ENCODE measurements at places on chromosomes 4 and X.

DNA sequence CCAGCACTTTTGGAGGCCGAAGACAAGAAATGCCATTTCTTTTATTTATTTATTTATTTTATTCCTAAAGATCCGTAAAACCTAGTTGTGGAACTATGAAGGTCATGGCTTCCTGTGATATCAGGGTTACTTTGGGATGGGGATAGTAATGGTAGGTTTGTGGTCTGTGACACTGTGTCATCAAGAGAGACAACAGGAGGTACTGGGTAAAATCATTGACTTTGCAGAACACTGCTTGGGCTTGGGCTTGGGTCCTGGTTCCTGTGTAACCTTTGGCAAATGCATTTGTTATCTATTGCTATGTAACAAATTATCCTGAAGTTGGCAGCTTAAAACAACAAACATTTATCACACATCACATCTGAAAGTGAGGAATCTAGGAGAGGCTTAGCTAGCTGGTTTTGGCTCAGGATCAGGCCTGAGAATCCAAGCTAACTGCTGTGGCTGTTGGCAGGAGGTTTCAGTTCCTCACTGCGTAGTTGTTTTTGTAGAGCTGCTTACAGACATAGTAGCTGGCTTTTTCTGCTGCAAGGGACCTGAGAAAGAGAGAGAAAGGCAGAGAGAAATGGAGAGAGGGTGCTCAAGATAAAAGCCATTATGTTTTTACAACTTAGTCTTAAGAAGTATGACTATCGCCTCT lies 576.4 kb upstream of the SLIT2 start:
- DNase-seq: no peak

- no peak for DNase-seq
Measured at GRCh38 chrX:136121788-136122187, 25.5 kb upstream of the FHL1 start.

GRCh38 chr4:142961866-142962265 lies 115.8 kb upstream of the INPP4B start:
- DNase-seq: no peak

DNA sequence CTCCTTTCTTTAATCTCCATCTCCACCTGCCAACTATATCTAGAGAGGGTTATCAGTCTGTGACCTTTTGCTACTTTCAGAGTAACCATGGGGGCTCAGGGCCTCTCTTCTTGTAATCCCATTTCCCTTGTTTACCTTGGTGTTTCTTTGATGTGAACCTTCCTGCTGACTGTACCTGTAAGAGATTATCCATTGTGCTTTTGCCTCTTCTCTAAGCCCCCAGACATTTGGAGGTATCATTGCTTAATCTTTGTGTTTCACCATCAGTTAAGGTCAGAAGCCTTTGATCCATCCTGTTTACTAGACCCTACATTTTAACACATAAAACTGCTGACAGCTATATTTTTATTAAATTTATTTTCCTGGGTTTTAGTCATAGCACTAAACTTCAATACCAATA lies 111.8 kb upstream of the RAP2C start:
- no peak for DNase-seq

GRCh38 chrX:6363188-6363587 lies 134.5 kb upstream of the NLGN4X start:
- no peak for DNase-seq

- no peak for DNase-seq
Measured at GRCh38 chr4:85024671-85025070, 58.2 kb upstream of the WDFY3 start.

GRCh38 chrX:42943051-42943974 lies 165.3 kb upstream of the PPP1R2C start:
- no peak for DNase-seq

DNA sequence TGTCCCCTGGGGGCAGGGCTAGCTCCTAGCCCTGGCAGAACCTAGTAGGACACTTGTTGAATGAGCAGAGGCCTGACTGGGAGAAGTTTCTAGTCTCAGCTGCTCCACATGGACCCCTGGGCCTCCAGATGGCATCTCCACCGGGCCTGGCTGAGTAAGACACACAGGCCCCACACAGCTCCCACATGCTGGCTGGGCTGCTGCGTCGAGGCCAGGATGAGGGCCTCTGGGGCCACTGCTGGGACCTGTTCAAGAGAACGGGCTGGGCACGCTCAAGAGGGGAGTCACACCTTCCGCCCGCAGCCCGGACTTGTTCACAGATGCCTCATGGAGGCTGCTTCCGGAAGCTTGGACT lies 4.2 kb upstream of the HGFAC start:
- no peak for DNase-seq

GRCh38 chr4:37767546-37767945 lies 58.9 kb upstream of the PGM2 start:
- peak; percentile 28 for DNase-seq

GRCh38 chr4:79175716-79176115 lies 150.1 kb downstream of the NAA11 start:
- no peak for DNase-seq

- no peak for DNase-seq
Measured at GRCh38 chrX:47175588-47175980, 18.0 kb upstream of the UBA1 start.

DNA sequence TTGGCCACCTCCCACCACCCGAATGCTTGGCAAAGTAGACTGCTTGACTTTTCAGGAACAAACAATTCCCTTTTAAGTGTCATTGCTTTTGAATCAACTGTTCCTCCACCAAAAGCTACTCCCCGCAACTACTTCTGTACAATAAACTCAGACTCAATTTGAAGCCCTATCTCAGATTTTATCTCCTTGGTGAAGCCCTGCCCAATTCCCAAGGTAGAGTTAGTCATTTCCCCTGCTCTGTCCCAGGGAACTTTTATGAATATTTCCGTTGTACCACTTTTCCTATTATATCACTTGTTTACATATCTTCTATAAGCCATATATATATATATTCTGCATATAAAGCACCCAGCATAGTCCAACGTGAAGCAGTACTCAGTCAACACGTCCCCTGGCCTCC lies 102.8 kb downstream of the C4orf51 start:
- no peak for DNase-seq

DNA sequence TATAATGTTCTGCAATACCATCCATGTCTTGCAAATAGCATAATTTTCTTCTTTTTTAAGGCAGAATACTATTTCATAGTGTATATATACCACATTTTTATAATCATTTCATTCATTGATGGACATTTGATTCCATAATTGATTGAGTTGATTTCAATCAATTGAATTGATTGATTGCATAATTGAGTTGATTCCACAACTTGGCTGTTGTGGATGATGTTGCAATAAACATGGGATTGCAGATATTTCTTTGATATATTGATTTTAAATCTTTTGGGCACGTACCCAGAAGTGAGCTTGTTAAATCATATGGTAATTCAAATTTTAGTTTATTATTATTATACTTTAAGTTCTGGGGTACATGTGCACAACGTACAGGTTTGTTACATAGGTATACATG lies 232.8 kb downstream of the GALNTL6 start:
- DNase-seq: no peak

- peak; percentile 2 for DNase-seq
Measured at GRCh38 chr4:21046141-21046540, 345.9 kb downstream of the PACRGL start.

DNA sequence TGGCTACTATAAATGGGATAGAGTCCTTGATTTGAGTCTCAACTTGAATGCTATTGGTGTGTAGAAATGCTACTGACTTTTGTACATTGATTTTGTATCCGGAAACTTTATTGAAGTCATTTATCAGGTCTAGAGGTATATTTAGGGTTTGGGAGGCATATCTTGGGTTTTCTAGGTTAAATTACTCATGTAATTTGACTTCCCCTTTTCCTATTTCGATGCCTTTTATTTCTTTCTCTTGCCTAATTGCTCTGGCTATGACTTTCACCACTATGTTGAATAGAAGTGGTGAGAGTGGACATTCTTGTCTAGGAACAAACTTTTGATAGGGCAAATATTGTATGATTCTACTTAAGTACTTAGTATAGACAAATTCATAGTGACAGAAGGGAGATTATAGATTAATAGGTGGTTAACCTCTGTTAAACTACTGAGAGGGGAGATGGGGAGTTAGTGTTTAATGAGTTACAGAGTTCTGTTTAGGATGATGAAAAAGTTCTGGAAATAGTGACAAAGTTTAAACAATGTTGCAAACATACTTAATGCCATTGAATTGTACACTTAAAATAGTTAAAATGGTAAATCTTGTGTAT lies 22.8 kb upstream of the HSPA4L start:
- no peak for DNase-seq

GRCh38 chrX:78747489-78747888 lies at the start of gene LPAR4:
Gene LPAR4, plus strand, starts transcription at chrX:78747720. Its CDS starts 7,150 bp downstream, at chrX:78754870.
- no peak for DNase-seq

- no peak for DNase-seq
Measured at GRCh38 chr4:153089742-153090141, 114.5 kb upstream of the TRIM2 start.

GRCh38 chr4:64399313-64400109 lies 9.7 kb downstream of the TECRL start:
- no peak for DNase-seq

DNA sequence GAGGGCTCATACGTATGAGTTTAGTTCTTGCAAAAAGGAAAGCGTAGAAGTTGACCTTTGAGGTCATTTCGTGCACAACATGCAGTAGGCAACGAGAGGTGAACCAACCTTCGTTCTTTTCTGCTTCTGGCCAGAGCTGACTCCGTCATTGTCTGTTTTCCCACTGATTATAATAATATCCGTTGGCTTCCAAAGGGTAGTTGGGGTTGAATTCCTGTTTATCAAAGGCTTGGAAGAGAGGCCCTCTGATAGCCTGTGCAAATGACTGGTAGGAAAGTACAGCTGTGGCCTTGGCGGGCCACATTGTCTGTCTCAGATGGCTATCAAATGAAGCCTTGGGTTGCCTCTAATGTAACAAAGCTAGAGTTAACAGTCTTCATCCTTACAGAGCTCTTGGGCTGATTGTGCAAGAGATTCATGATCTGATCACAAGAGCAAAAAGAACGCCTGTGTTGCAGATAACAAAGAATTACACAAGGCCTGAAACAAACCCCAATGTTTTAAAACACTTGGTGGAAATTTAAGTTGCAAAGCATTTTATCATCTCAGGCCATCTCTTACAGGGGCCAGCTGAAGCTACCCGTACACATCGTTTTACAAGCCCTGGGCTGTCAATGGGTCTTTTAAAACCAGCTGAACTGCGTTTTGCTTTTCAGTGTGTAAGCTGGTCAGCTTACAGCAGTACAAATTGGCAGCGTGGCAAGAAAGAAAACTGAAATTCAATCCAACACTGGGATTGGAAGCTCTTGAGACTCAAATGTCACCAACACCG lies 46.1 kb upstream of the FAM9C start:
- no peak for DNase-seq

DNA sequence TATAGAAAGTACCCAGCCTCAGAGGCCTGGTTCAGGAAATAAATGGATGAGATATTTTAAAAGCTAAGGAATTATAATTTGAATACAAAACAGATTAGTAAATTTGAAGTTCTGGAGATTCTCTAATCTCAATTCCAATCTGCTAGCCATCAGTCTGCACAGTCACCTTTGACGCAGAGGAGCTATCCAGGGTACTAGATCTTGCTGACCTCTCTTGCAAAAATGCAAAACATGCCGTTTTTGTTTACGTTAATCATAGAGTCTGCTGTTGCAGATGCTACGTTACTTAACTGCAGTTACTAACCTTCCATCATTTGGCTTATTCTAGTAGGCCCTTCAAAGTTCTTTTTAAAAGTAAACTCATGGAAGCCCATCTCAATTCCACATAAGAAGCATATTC lies 10.4 kb downstream of the CCSER1 start:
- DNase-seq: no peak

GRCh38 chr4:176090115-176090514 lies 24.5 kb downstream of the WDR17 start:
- DNase-seq: no peak

DNA sequence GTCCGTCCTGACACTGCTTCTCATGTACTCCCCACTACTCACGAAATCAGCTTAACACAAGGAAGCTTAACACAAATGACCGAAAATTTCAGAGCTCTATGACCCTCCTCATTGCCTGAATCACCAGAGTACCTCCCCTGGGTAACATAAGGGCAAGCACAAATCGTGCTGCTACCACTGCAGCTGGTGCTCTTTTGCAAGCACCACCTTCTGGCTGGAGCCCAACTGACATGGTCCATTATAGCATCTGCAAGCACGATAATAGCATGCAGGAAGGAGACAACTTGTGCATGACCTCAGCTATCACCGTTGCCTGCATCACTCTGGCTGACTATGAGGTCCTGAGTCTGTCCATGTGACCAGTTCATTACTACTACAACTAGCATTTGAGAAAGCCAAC lies 308.0 kb downstream of the TEX13C start:
- DNase-seq: no peak

GRCh38 chr4:87409420-87409939 lies 12.9 kb upstream of the NUDT9 start:
- DNase-seq: no peak

DNA sequence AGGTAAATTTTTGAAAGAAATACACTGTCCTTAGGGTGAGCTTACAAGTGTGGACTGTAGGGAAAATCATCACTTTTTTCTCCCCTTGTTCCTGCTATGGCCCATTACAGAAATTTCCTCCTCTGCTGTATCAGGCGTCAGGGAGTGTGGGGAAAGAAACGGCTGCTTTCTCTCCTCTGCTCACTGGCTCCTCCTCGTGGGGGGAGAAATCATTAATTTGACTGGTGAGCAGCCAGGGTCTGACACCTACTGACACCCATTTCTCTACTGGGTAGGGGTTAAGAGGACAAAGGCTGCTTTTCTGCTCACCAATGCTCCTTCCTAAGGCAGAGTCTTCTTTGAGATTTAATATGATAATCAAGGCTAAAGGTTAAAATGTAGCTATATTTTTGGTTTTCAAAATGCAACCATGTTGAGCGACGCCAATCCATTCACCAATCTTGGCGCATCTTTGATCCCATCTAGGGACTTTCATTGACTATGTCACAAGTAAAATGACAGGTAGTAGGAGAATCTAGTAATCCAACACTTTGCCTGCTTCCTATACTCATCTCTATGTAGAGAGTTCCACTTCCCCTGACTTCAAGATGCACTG lies 25.1 kb downstream of the SETD7 start:
- peak; percentile 61 for DNase-seq
